ENCODE measurements at places on chromosomes 7 and 10.

- no peak for DNase-seq
Measured at GRCh38 chr7:44257618-44258422, 57.0 kb downstream of the YKT6 start.

GRCh38 chr10:8051851-8052257, 2.6 kb upstream of the GATA3 start:
- DNase-seq: no peak

- DNase-seq: no peak
Measured at GRCh38 chr7:158096582-158096981, 491.0 kb downstream of the PTPRN2 start.

- no peak for DNase-seq
Measured at GRCh38 chr10:124557648-124558338, 96.2 kb downstream of the LHPP start.
